ENCODE measurements at places on chromosomes 12 and 14. TPM values are rescaled to one million over a fixed set of nuclear protein-coding genes. Genes with fewer than 3 reads are reported as not detected.

The KLRC3 gene
- total RNA-seq: not detected

The AKAP3 gene
- total RNA-seq: 3.0 TPM

The HOXC10 gene
- 1.4 TPM for total RNA-seq

The ANO4 gene
- total RNA-seq: not detected

The UNC79 gene
- total RNA-seq: 0.07 TPM

The RPS29 gene
- 1,294 TPM for total RNA-seq

The NINJ2 gene
- 19.3 TPM for total RNA-seq

The FITM1 gene
- 0.72 TPM for total RNA-seq

The FRMD6 gene
- 42.9 TPM for total RNA-seq

The TDRD9 gene
- total RNA-seq: not detected

The SLCO1B1 gene
- total RNA-seq: 0.50 TPM

The WNT1 gene
- not detected for total RNA-seq

The PLXNC1 gene
- 1.4 TPM for total RNA-seq

The SDR9C7 gene
- not detected for total RNA-seq

The RFX4 gene
- total RNA-seq: not detected

- no peak for DNase-seq
Measured at GRCh38 chr14:93160353-93160801, 24.3 kb downstream of the MOAP1 start.

DNA sequence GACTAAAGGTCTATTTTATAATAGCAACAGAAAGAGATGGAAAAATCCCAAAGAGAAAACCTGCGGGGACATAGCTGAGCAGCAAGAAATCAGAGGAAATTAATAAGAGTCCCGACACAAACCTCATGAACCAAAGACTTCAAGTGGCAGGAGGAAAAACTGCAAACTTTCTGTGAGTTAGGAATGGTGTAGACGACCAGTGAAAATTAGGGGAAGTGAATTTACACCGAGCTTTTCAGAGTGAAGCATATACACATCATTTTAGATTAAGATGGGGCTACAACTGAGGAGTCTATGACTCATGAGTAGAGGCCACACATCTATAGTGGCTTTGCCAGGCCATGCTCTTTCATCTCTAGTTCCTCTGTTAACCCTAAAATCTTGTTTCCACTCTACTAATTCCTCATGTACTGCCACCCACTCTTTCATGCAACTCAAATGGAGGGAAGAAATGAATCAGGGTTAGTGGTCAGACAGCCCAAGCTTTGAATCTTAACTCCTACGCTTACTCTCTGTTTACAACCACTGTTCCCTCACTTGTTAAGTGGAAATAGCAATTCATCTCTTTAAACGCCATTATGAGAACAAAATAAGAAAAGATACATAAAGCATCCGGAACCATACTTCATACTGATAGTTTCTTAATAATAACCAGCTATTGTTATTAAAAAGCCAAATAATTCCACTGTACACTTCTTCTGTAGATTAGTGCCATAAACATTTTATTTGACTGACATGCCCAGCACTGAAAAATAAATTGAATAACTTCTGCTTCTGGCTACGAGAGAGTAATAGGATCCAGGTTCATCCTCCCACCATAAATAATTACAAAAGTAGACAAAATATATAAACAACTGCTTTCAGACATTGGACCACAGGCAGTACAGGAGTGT, 219.3 kb downstream of the RMST start:
- no peak for DNase-seq

DNA sequence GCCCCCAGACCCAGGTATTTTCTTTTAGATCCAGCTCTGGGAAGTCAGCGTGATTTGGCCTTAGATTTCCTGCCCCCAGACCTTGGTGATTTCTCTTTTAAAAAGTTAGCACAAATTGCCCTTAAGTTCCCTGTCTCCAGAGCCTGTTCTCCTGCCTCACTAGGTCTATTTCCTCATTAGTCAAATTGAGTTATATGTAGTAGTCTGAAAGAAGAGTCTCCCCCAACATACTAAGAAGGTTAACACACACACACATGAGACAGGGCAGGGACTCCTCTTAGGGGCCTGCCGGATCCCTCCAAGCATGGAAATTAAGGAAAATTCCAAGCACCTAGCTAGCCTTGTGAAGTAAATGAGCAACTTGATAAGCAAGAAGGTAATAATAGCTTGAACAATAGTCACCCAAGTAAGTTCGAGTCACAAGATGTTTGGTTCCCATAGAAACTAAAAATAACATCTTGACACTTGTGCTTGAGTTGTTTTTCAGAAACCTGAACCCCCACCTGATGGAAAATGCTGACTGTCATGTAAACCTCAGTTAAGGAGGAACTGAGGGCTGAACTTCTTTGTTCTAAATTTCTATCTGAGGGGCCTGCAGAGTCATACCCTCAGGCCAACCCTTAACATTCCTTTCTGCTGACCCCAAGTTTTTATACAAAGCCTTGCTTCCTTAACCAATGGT, 51.6 kb downstream of the CAND1 start:
- DNase-seq: no peak

GRCh38 chr12:49983892-49984291, 11.1 kb downstream of the AQP6 start:
- DNase-seq: no peak

- DNase-seq: no peak
Measured at GRCh38 chr12:62640910-62641448, 174.4 kb downstream of the MON2 start.

GRCh38 chr14:90842726-90843125, 26.5 kb upstream of the TTC7B start:
- DNase-seq: no peak

GRCh38 chr12:47509398-47509851, 196.4 kb downstream of the RPAP3 start:
- no peak for DNase-seq

DNA sequence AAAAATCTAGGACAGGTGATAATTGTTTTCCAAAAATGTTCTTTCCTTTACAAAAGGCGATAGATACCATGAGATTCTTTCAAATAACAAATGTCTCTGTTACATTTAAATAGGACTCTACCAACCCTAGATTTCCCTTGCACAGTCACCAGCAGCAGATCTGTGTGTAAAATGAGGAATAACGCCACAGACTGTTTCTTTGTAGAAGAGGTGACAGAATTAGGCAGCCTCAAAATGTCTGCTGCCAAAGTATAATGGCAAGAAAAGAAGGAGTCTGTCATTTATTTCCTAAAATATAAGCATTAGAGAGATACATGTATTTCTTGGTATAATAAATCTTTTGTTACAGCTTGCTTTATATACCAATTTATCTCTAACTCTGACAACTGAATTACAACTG, 8.5 kb upstream of the SRGAP1 start:
- no peak for DNase-seq

GRCh38 chr12:6207259-6207925, 7.2 kb downstream of the CD9 start:
- peak; percentile 32 for DNase-seq

- no peak for DNase-seq
Measured at GRCh38 chr14:51236314-51236713, 3.7 kb upstream of the TMX1 start.

- DNase-seq: no peak
Measured at GRCh38 chr14:24133735-24134134, 2.3 kb upstream of the PSME1 start.

- no peak for DNase-seq
Measured at GRCh38 chr12:45575823-45576475, 153.6 kb upstream of the ARID2 start.

- peak; percentile 96 for DNase-seq
Measured at GRCh38 chr12:52147367-52147963, 44.3 kb downstream of the KRT80 start.

GRCh38 chr12:116339800-116340371, 62.4 kb upstream of the MED13L start:
- no peak for DNase-seq

- no peak for DNase-seq
Measured at GRCh38 chr12:104615048-104615561, 158.4 kb downstream of the CHST11 start.

GRCh38 chr14:90903101-90903500, 86.9 kb upstream of the TTC7B start:
- DNase-seq: peak; percentile 18

GRCh38 chr14:33714527-33715226, 236.2 kb downstream of the EGLN3 start:
- DNase-seq: peak; percentile 37

GRCh38 chr12:116541547-116542344, 17.4 kb upstream of the MAP1LC3B2 start:
- DNase-seq: no peak

GRCh38 chr12:52127683-52128450, 48.4 kb downstream of the SMIM41 start:
- no peak for DNase-seq

- DNase-seq: no peak
Measured at GRCh38 chr14:30974628-30975027, 50.8 kb upstream of the AP4S1 start.

DNA sequence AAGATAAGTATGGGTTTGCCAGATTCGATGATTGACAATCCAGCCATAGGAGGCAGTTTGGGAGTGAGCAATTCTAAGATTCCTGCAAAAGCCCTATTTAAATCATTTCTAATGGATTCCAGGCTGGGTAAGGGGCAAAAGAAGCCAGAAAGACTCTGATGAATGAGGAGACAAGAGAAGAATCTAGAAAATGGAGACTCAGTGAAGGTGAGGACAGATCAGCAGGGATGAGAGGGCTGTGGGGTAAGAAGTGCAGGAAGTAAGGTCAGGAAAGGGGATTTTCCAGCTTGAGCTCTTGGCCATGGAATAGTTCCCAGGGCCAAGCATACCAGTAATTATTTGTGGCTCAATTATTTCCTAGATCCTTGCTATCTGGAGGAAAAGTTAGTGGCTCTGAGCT, 87.3 kb downstream of the TMX1 start:
- no peak for DNase-seq

DNA sequence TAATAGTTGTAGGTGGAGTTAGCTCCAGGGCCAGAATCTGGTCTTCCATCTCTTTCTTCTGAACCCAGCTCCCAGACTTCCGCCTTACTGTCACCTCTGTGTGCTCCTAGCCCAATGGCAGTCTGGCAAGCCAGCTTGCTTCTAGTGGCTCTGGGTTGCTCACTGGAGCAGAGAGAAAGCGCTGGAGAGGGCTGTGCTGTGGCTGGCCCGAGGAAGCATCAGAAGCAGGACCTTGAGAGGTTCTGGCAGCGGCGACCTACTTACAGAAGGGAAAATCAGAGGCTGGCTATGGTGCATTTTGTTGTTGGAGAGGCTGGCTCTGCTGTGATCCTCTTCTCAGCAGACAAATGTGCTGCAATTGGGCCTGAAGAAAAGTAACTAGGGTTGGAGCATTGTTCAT, 28.6 kb downstream of the KCNA5 start:
- DNase-seq: no peak

DNA sequence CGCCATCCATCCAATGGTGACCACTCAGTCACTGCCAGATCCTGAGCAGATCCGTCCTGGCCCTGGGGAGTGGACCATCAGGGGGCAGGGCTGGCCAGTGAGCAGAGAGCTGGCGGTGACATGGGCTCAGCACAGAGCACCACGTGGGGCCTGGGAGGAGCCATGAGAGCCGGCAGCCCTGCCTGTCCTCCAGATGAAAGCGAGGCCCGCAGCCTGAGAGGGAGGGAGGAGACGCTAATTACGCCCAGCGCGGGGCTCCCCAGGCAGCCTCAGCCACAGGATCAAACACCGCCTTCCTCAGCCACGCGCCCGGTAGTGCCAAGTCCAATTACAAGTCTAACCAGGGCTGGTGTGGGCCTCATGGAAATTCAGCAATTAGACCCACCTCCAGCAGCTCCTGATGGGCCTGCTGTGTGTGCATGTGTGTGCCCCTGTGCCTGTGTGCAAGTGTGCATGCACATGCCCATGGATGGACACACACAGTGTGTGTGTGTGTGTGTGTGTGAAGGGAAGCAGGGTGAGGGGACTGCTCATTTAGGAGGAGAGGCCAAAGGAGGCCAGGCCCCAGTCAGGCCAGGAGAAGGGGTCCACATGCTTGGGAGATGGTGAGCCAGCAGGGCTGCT, 68.0 kb downstream of the KIF26A start:
- DNase-seq: no peak

- no peak for DNase-seq
Measured at GRCh38 chr12:40208707-40209446, 15.9 kb upstream of the LRRK2 start.

- DNase-seq: no peak
Measured at GRCh38 chr14:77213679-77214016, 32.0 kb downstream of the TMEM63C start.

- no peak for DNase-seq
Measured at GRCh38 chr14:96911499-96912149, 114.4 kb downstream of the VRK1 start.

- no peak for DNase-seq
Measured at GRCh38 chr14:89304972-89305703, 111.9 kb downstream of the FOXN3 start.

GRCh38 chr14:31806249-31806648, 245.0 kb downstream of the NUBPL start:
- DNase-seq: no peak

- DNase-seq: peak; percentile 52
Measured at GRCh38 chr12:3803865-3804472, 51.1 kb upstream of the CRACR2A start.

GRCh38 chr14:87152693-87153092, 840.3 kb downstream of the GALC start:
- no peak for DNase-seq

- no peak for DNase-seq
Measured at GRCh38 chr14:61219673-61220072, 61.5 kb downstream of the TMEM30B start.

DNA sequence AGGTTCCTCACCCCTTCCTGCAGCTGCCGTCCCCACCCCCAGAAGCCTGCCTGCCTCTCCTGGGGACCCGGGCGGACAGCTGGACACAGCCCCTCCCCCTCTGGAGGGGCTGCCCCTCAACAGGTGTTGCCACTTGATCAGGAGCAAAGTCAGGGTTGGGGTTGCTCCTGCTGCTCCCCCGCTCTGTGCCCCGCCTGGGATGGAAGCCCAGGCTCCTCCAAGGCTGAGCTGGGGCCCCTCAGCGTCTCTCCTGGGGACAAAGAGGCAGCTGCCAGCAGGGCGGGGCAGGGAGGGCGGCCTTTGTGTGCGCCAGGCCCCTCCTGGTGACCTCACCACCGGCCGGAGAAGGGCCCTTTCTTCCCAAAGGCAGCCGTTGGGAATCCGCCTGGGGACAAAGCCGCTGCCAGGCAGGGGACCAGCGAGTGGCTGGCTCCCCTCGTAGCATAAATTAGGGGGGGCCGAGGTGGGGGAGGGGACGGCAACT, 13.7 kb downstream of the TRMT61A start:
- DNase-seq: no peak

Data from PC-9 (cell line).